Endothelial cell (in vitro differentiated cells): ENCODE measurements at places on chromosomes 1 and 21.

DNA sequence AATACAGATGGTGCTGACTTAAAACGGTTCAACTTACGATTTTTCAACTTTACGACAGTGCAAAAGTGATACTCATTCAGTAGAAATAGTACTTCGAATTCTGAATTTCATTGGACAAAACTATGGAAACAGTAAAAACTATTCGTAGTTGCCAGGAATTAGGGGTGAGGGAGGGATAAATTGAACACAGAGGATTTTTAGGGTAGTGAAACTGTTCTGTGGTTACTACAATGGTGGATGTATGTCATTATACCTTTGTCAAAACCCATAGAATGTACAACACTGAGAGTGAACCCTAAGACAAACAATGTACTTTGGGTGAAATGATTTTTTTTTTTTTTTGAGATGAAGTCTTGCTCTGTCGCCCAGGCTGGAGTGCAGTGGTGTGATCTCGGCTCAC, 7.5 kb downstream of the DDR2 start:
- DNase-seq, result no peak

DNA sequence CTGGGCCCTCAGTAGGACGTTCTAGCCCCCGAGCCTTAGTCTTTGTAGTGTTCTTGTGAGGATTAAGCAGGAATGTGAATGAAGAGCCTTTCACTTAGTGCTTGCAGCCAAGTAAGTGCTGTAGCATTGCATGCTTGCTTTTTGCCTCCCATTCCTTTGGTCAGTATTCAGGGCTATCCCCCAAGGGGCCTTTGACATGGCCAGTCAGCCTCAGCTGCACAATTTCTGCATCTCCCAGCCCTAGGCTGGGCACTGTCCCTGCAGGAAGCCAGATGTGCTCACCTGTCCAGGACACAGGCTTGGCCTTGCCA, 30.5 kb downstream of the SOX13 start:
- DNase-seq, result no peak

- no peak for DNase-seq
These were observed 119.8 kb upstream of the BACE2 start for GRCh38 chr21:41048145-41048544.

DNA sequence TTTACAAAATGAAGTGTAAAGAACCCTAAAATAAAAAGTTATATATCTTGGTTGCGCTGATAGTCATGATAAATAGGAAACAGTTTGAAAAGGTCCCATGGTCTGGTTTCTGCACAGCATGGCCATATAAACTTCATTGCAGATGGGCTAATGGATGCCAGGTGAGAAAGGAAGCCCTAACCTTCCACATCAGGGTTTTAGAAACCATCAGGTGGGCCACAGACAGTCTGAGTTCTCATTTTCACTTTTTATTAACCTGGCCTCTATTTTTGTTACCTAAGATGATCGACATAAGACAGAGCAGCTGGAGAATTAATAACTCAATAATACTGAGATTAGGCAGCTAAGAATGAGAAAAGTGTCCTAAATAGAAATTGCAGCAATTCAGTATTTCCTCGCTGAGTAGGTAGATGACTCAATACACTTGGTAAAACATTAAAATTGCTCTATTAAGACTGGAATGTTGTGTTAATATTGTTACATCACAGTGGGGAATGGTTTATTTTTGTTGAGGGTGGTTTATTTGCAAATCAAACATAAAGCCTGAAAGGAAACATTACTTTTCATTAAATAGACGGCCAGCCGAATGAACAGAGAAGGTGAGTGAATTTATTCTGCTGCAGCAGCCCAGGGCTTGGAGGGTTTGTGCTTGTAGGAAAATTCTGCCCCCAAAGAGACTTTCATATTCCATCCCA, 21.1 kb downstream of the C1orf21 start:
- no peak for DNase-seq

GRCh38 chr1:66493731-66494130, 40.2 kb upstream of the SGIP1 start:
- no peak for DNase-seq

GRCh38 chr1:84442256-84442655, 36.8 kb upstream of the RPF1 start:
- DNase-seq, result no peak

GRCh38 chr1:156172696-156173470, 19.5 kb downstream of the SEMA4A start:
- DNase-seq, result no peak

- no peak for DNase-seq
These were observed 23.9 kb downstream of the RYR2 start for GRCh38 chr1:237065903-237066302.

GRCh38 chr1:62391369-62391971, 45.4 kb upstream of the USP1 start:
- DNase-seq, result peak; percentile 58

DNA sequence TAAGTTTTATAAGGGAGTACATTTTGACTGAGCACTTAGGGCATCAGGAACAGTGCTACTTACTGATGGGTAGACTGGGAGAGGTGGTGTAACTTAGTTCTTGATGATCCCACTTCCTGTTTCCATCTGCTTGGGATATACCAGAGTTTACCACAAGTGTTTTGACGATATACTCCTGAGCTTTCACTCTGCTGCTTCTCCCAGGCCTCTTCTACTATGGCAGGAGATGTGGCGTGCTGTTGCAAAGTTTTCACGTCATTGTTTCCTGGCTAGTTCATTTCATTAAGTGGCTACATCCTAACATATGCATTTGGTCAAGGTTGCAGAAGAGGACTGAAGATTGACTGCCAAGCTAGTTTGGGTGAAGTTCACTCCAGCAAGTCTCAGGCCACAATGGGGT, 41.3 kb upstream of the LAMC2 start:
- DNase-seq, result no peak

GRCh38 chr1:15439325-15439724, 1.1 kb downstream of the CTRC start:
- no peak for DNase-seq

DNA sequence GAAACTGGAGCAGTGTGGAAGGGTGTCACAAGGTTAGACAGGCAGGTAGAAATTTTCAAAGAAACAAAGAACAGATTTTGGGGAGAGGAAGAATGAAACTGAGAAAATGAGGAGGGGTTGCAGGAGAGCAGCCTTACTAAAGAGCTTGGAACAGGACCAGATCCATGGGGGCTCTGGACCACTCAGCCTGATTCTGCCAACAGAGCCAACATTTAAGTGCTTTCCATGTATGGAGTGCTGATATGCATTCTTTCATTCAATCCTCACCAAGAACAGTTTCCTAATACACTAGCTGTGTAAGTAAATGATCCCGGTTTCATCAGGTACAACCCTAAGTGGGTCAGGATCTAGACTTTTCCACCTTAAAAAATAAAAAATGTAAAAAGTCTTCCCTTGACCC, 16.2 kb downstream of the LPGAT1 start:
- DNase-seq, result no peak

- no peak for DNase-seq
These were observed 108.4 kb downstream of the EDEM3 start for GRCh38 chr1:184646178-184646701.
